Globus pallidus (tissue), 1 donor: ENCODE measurements at places on chromosomes 16 and 17.

GRCh38 chr17:80393961-80394360 lies 21.0 kb upstream of the ENDOV start:
- no peak for DNase-seq

DNA sequence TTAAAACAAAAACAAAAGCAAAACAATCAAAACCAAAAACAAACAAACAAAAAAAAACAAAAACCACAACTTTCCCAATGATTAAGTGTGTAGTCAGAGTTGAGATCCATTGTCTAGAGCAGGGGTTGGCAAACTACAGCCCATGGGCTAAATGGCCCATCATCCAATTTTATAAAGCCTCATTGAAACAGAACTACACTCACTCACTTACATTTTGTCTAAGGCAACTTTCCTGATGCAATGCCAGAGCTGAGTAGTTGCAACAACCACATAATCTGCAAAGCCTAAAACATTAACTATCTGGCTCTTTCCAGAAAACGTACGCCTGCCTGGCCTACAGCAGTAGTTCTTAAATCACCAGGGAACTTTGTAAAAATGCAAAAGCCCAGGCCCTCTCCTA lies 124.1 kb downstream of the SOX9 start:
- no peak for DNase-seq

DNA sequence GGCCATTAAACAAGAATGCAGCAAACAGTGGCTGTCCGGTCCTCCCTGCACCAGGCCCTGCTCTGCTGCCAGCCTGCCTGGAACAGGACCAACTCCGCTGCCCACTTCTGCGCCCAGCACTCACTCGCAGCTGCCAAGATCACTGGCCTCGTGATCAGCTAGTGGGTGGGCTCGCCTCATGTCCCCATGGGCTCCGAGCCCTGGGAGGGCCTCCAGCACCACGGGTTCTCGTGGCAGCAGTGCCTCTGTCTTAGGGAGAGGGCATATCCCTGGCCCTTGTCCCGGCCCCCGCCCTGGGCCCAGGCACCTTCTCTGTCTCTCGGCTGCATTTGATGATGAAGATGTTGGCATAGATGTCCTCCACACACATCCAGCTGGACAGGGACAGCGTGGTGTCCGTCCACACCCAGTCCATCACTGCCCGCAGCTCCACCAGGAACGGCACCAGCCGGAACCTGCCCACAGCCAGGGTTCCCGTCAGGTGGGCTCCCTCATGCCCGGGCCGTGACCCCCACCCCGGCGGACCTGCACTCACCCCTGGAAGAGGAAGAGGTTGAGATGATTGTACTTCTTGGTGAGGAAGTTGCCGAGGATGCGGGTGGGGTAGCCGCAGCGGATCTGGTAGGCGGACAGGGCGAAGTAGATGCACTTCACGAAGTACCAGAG lies 13.1 kb downstream of the CTU2 start:
- DNase-seq = peak; percentile 90

GRCh38 chr17:69417545-69418483 lies 3.3 kb downstream of the MAP2K6 start:
- DNase-seq = no peak

DNA sequence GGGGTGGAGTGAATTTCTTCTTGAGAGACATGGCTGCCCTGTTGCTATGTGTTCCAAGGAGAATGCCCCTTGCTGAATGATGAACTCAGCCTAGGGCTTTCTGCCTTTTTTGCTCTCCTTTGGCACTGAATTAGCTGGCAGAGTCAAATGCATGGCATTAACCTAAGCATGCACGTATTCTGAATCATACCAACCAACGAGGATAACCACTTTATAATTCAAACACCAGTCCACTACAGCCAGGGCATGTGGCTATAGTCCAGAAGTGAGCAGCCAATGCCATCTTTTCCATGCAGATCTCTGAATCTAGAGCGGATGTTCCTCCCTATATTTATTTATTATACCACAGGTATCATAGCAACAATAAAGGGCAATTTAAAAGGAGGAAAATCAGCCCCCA lies 15.7 kb downstream of the TMIGD1 start:
- no peak for DNase-seq
